ENCODE measurements at places on chromosomes 4 and X. TPM values are rescaled to one million over a fixed set of nuclear protein-coding genes. Genes with fewer than 3 reads are reported as not detected.

Gene BGN
- 2.5 TPM for total RNA-seq

Gene DRD5
- total RNA-seq: not detected

GRCh38 chr4:100106982-100107381 is 83.3 kb downstream of the DDIT4L start:
- DNase-seq: peak; percentile 47

DNA sequence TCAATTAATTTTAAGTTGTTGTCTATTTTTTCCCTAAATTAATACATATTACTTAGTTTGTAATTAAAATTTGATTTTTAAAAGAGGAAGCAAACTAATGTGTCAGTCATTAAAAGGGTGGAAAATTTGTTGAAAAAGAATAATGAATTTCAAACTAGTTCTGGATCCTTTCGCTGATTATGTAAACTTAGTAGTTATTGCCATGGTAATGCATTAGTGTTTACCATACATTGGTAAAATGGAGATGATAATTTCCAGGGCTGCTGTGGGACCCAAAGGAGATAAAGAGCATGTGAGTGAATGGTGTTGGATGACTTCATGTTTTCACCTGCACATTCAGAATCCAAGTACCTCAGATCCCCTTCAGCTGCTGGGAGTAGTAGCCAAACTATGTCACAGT is 6.5 kb downstream of the BEX3 start:
- no peak for DNase-seq

DNA sequence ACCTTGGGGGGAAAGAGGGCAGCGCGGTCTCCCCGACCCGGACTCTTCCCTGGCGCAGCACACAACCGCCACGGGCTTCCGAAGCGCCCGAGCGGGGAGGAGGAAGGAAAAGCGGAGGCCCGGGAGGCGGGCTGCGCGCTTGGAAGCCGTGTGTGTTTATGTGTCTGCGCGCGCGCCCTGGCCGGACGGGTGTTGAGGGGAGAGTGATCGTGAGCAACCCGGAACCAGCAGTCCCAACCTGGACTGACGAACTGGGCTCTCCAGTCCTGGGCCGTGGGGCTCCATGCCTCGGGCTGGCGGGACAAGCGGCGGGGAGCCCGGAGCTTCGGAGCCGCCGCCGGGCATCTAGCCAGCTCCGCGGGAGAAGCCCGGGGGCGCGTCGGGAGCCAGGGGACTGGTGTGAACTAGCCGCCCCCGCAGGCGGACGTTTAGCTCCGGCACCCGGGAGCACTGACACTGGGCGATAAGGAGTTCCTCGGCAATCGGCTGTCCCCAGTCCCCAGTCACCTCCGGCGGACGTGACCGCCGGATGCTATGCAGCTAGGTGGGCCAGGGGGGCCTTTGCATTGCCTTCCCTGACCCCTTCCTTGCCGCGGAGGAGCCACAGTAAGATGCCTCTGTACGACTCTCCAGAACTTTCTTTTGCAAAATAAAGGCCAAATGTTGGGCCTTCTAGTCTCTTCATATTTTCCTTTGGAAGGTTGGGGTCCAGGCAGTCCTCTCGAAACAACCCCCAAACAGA is 74.8 kb upstream of the BCOR start:
- DNase-seq: peak; percentile 73

DNA sequence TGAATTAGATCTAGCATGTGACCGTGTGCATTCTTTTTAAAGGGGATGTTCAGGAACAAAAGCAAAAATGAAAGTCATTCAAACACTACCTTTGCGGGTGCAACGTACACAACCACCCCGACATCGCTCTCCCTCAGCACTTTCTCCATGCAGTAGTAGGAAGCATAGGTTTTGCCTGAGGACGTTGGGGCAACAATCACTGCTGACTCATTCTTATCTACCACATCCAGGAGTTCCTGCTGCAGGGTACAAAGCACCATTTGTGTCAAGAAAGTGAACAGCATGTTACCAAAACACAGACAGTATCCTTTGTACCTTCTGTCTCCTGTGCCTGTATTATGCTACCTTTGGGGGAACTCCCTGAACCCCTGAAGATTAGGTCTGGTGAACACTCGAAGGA is 58.6 kb downstream of the DDX60L start:
- no peak for DNase-seq

GRCh38 chr4:119604266-119604665 is 24.3 kb downstream of the PDE5A start:
- DNase-seq: no peak

DNA sequence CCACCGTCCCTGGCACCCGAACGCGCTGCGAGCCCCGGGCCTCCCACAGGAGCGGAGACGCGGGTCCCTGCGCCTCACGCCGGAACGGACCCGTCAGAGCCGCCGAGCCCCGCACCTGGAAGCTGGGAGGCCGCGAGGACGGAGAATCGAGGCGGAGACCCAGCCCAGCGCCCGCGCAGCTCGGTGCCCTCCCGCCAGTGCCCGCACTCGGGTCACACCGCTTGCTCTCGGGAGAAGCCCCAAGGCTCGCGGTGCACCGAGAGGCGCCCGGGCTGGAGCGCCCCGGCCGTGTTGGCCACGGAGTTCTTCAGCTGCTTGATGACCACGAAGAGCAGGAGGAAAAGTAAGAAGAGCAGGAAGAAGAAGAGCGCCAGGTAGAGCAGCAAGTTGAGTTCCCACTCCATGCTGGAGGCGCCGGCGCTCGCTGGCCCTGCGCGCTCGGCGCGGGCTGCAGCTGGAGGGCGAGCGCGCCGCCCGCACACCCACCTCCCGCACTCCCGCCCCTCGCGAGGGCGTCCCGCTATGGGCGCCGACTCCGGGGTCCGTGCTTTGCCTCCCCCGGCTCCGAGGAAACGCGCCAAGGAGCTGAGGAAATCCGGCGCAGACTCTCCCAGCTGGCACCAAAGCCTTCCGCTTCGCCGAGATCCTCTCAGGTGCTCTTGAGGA is at the start of gene SMIM43:
Gene SMIM43 (minus strand): TSS at position 463 of the 666 bp plus-strand sequence. CDS start 59 bp downstream, at position 404.
- no peak for DNase-seq

- no peak for DNase-seq
Observed at GRCh38 chr4:27148211-27148895, 287.7 kb downstream of the STIM2 start.

Gene EIF2S3
- 86.7 TPM for total RNA-seq

DNA sequence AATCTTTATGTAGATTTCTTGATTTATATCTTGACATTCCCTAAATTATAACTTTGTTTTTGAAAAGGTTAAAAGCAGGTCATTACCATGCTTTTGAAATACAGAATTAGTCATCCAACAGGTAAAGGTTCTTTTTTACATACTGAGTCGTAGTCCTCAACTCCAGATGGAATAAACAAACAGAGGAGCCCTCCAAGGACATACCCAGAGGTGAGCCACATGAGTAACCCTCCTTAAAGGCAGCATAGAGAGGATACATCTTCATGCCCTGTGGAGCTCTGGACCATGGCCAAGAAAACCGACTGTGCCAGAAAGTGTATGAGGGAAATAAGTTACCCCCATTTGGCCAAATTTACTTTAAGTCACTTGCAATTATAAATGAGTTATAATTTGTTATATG is 95.3 kb upstream of the MCF2 start:
- no peak for DNase-seq

Gene NXF3
- 8.2 TPM for total RNA-seq

Gene SMIM20
- 11.6 TPM for total RNA-seq

GRCh38 chr4:2722033-2722432 is 34.1 kb downstream of the TNIP2 start:
- no peak for DNase-seq

Gene WDR17
- total RNA-seq: 1.7 TPM

DNA sequence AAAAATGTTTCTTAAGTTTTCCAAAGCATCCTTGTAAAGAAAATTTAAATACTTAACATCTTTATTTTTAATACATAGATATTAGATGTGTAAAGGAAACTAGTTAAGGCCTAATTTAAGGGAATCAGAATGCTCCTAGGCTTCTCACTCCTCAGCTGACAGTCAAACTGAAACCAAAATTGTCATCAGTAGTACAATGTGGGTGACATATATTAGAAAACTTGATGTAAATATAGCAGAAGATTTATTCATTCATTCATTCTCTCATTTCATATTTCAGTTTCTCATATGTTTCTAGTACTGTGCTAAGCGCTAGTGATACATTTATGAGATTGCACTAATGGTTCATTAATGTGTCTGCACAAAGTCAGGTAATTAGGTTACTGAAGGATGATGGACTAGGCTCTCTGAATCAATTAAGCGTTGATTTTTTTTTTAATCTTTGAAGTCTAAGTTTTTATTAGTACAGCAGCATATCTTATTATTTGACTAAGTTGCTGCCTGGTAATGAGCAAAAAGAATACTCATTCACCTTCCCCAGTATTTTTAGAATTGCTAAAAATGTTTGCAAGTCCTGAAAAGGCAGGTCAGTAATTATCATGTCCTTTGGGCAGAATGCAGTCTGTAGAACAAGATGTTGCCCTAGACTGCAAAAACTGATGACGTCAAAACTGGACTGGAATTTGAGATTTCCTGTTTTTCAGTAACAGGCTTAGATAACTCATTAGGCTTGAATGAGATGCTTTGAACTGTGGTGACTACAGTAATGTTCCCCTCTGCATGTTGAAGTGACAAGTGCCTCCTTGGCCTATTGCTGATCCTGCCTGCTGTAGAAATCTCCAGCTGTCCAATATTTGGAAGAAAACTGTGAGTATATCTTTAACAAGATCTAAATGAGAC is 128.7 kb downstream of the ARHGAP24 start:
- no peak for DNase-seq

GRCh38 chrX:130628516-130628915 is 226.7 kb downstream of the RBMX2 start:
- no peak for DNase-seq

Gene CT47B1
- total RNA-seq: not detected

DNA sequence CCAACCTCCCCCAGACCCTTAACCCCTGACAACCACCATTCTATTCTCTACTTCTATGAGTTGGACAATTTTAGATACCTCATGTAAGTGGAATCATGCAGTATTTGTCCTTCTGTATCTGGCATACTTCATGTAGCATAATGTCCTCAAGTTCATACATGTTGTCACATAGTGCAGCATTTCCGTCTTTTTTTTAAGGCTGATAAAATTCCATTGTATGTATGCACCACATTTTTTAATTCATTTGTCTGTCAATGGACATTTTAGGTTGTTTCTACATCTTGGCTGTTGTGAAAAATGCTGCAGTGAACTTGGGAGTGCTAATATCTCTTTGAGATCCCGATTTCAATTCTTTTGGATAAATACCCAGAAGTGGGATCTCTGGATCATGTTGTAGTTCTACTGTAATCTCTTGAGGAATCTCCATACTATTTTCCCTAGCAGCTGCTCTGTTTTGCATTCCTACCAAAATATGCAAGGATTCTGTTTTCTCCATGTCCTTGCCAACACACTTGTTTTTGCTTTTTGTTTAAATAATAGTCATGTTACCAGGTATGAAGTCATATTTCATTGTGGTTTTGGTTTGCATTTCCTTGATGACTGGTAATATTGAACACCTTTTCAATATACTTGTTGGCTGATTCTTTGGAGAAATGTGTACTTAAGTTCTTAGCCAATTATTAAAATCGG is 48.8 kb upstream of the ADAD1 start:
- no peak for DNase-seq

DNA sequence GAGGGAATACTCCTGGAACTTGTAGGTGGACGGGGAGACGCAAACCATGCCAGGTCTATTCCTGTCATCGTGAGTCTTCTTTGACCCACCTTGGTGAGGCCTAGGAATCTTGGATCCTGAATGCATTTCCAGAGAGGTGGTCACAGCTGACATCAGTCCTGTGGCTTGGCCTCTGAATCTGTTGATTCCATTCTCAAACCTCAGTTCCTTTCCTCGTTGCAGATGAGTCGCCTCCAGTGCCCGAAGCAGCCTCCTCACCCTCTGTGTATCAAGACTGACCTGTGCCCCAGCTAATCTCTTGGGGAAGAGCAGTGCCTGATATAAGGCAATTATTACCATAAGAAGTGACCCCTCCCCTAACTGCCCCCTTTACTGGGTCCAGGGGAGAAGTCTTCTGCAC is 118.1 kb downstream of the SMIM20 start:
- DNase-seq: no peak

Gene CPZ
- not detected for total RNA-seq

Gene USP51
- 0.28 TPM for total RNA-seq

DNA sequence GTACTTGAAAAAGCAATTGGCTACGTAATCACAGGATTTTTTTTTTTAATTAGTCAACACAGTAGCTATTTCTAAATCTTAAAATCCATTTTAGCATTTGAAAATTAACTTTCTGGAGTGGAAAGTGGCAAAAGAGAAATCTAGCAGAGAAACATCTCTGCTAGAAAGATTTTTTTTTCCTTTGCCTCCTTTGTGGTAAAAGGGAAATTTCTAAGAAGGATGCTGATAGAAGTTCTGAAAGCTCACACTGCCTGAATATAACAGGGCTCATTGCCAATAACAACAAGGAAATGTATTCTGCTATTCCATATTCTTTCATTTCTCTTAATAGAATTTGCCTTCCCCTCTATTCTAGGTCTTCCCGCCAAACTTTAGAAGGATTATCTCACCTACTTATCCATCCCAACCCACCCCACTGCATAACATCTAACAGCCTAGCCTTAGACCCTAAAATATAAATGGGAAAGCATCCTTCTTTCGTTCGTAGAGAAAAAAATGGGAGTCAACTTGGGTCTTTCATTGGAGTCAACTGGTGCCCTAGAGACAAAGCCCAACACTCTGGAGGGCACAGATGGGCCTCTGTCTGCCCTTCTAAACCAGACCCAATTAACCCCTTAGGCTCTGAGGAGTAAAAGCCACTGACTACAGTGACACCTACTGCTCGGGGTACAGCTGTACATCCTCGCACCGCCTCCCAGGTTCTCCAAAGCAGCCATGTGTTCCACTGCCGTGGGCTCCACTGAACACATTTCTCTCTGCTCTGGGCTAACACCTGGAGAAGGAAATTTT is 103.9 kb downstream of the MAML3 start:
- no peak for DNase-seq

DNA sequence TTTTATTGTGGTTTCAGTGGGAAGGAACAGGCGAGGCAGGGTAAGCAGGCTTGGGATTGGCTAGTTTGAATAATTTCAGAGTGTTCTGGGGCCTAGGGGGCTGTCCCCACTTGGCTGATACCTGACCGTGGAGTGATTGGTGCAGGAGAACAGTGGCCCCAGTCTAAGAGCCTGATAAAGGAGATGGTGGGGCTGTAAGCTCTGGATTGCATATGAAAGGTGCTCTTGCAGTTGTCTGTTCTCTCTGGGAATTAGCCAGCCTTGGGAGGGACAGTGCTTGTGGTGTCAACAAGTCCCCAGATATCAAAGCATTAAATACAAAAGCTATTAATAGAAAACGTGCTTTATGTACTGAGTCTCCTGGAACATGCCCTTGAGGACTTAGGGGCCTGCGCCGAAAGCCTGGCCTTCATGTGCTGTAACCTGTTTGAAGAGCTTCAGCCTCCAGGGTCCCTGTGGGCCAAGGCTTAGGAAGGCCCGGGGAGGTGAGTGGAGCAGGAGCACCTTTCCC is 30.4 kb upstream of the CLTRN start:
- DNase-seq: no peak

Data from Peyer's patch (tissue), 4 donors.